CD8-positive, alpha-beta T cell (primary cell): ENCODE measurements at places on chromosomes 3 and 15.

DNA sequence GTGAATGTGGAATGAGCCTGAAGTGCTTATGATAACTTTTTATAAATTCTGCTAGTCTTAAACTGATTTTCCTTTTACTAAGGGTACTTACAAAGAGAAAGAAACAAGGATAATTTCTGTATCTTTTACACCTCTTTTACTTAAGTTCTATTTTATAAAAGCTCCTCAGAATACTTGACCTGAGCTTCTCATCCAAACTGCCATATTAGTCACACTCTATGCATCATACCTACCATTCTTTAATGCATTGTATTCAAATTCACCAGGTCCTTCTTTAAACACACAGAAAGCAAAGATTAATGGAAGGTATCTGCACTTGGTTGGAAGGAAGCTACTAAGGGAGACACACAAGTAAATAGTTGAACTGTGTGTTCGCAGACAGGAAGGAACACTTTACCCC is 1.6 kb upstream of the TOPAZ1 start:
- no peak for DNase-seq

GRCh38 chr3:19065027-19065426 is 83.3 kb upstream of the KCNH8 start:
- no peak for DNase-seq

- DNase-seq = no peak
These were observed at the start of gene PCSK6 for GRCh38 chr15:101489599-101490407. Gene PCSK6, minus strand, starts transcription at chr15:101489707. Its CDS starts 37 bp downstream, at chr15:101489670.

DNA sequence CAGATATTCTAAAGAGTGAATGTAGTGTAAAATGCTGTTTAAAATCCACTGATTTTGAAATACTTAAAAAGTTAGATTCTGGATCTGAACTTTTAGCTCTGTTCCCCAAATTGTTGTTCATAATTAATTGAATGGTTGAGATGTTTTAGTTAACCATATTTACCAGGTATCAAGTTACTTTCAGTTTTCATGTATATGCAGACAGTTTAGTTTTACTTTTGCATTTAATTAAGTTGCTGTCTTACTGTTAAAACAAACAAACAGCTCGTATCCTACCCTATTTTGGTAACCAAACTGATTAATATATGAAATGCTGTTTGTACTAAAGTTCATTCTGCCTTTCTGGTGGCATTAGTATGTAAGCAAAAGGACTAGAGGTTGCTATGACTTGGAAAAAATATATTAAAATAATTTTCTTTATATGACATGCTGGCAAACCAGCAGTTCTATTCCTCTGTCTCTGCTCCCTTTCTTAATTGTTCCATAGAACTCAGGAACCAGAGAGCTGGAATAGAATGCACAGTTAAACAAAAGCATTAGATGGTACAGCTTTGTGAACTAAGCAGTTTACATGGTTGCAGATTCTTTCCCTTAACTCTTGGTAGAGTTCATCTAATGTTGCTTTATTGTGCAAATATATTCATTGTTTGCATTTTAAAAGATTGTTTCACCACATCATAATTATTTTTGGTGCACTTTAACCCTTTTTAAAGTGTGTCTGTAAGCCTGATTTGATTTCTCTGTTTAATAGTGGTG is 39.5 kb upstream of the SCAANT1 start:
- DNase-seq = no peak

DNA sequence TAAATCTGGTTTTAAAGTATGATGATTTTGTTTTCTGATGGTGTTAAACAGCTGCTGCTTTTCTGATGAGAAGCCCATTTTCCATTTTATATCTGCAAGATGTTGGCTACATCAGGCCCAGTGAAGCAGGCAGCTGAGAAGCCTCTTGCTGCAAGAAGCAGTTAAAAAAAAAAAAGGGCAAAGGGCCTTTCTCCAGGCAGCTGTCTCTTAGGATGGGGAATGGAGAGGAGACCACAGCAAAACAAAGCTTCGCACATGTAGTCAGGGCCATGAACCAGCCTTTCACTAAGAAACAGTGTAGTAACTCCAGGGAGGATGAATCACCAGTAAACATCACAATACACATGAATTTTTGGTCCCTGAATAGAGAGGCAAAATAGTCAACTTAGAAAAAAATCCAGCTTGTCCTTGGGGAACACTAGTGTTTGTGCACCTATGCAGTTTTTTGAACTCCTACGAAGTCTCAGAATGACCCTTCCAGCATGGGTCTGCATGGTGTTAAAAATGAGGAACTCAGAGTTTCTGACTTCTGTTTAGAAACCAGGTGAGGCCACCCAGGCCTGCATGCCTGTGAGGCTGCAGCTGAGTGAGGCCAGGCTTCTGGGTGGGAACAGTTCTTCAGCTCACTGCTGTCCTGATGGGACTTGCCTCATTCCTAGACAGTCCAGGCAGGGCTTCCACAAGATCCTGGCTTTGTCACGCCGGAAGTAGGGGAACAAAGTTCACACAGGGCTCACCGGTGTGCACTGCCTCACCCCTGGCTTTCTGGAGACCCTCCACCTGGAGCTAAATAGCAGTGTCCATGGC is 518.7 kb downstream of the MCTP2 start:
- no peak for DNase-seq

GRCh38 chr3:131503320-131503635 is 507 bp upstream of the MRPL3 start:
- DNase-seq = no peak
